Cardiac septum (tissue), 1 donor: ENCODE measurements at places on chromosomes 12 and 14. TPM values are rescaled to one million over a fixed set of nuclear protein-coding genes. Genes with fewer than 3 reads are reported as not detected.

DNA sequence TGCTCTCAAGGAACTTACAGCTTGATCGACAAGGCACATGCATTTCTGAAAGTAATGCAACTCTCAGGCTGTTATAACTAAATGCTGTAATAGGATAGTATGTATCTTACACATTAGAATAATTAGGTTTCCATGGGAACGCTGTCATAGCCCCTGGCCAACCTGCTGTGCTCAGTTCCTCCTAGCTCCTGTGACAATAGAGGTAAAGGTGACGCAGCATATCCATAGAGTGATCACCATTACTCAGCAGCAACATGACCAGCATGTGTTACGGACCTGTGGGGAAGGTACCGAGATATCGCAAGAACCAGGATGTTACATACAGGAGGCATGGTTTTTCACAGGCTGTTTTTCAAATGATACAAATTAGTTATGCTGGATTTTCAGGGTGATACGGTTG is 150.7 kb downstream of the CAND1 start:
- no peak for DNase-seq

GRCh38 chr12:11856971-11857370 is 207.5 kb downstream of the ETV6 start:
- no peak for DNase-seq

GRCh38 chr14:100168506-100168905 is 9.1 kb upstream of the DEGS2 start:
- no peak for DNase-seq

DNA sequence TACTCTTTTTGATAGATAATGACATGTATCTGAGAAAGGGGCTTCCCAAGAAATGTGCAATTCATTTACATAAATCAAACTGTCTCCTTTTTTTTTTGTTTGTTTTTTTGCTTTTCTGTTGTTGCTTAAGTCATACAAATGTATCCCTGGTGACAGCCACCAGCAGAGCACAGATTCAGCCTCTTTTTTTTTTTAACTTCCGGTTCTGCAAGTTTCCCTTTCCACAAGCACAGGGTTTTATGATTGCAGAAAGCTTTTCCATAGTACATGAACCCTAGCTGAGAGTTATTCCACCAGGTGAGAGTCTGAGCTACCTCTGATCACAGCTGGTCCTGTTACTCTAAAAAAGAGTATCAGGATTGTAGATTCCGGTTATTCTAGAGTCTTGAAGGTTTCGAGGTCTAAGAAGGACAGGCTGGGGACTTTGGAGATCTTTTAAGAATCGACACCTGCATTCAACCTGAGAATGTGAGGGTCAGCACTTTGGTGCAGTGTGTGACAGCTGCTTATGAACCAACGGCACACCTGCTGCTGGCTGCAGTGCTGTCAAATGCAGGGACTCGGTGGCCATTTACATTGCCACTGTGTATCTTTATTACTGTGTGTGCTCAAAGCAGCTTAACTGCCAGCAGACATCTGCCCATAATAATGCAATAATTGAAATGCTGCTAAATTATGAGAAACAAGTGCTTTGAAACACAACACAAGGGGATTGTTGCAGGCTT is 551.7 kb downstream of the NRXN3 start:
- no peak for DNase-seq

- no peak for DNase-seq
These were observed 41.1 kb downstream of the KICS2 start for GRCh38 chr12:64180951-64181350.

DNA sequence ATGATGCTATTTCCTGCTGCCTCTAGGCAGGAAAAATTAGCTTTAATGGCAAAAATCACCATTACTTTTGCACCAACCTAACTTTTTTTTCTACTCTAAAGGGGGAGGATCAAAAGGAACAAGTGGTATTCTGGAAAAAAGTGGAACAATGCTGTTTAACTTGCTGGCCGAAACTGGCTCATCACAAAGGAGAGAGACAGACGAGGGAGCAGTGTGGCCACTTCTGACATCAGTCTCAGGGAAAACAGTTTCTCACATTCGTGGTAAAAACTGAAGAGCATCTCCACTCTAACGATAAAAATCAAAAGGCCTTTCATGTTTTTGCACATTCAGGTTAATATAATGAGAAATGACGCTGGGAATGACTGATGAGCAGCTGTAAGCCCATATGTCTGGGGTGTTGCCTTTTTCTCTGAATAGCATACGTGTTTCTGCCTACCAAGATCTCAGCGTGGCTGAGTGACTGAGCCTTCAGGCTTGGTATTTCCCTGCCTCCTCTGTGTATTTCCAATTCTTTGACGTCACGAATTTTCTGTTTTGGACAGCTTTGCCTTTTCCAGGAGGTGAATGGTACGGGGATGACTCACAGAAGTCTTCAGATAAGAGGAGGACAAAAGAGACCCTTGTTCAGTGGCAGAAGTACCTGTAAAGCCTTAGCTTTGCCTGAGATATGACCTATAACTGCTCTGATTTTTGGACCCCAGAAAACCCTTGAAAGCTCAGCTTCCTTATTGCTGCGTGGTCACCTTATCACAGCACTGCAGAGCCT is 358.8 kb downstream of the GLT1D1 start:
- DNase-seq: no peak

GRCh38 chr12:56604355-56604754 is 25.8 kb downstream of the BAZ2A start:
- no peak for DNase-seq

- peak; percentile 89 for DNase-seq
These were observed 30.3 kb downstream of the CD9 start for GRCh38 chr12:6230321-6231110.

DNA sequence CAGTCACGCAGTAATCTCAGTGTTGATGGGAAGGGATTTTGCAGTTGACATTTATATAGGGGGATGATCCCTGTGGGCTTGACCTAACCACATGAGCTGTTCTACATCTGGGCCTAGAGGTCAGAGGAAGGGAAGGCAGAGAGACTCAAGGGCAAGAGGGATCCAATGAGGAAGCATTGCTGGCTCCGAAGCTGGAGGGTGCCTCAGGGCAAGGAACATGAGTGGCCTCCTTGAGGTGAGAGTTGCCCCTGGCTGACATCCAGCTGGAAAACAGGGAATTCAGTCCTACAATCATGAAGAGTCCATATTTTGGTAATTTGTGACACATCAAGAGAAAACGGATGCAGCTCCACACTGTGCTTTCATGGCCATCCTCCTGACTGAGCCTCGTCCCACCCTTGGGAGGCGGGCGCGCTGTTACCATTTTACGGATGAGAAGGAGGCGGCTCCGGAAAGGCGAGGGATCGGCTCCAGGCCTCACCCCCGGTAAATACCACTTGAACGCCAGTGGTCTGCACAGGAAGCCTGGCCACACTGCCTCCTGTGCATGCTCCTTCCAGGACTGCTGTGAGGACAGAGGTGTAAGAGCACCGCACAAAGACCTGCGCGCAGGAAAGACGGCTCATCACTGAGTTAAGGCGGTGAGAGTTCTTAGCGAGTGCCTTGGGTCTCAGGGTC is 18.5 kb upstream of the FKBP4 start:
- no peak for DNase-seq

DNA sequence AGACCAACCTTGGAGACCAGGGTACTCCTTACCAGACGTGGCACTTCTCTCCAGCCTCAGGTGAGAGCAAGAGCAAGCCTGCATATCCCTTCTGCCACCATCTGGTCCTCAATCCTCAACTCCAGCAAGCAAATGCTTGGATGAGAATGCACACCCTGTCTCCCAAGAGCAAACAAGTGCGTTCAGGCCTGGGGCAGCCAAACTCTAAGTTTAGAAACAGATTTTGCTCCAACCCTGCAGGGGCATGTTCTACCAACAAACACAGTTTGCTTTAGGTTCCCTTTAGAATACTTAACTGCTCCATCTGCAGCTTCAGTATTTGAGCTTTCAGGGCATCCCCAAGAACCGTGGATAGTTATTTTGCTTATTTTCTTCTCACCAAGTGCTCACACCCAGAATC is 55.9 kb upstream of the FICD start:
- DNase-seq: no peak

DNA sequence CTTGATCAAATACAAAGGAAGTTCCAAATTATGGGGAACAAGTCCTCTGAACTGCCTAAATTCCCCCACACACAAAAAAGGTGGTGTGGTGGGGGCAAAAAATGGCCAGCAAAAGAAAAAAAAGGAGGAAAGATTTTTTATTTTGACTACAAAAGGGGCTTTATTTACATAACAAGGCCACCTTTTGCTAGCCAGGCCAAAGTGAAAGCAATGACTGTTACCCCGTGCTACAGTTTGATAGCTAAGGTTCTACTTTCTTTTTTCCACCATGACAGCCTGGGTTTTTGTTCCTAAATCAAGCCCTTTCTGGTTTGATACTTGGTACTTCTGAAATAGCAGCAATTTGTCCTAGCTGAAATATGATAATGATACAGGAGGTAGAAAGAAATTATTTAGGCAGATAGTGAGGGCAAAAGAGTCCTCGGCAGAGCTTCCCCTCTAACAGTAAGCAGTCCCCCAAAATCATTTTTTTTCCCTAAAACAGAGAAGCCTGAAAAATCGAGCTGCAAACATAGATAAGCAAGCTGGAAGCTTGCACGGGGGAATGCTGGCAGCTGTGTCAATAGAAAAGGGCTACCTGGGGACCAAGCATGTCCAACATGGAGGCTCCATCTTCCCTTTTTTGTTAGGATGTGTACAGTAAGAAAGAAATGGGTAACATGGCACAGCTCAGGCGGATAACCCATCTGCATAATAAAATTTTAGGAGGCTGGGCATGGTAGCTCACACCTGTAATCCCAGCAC is 8.9 kb upstream of the B4GALNT1 start:
- no peak for DNase-seq

- DNase-seq: no peak
These were observed 17.0 kb downstream of the OR8S1 start for GRCh38 chr12:48542300-48542928.

GRCh38 chr14:34069854-34070582 is 119.1 kb upstream of the EGLN3 start:
- no peak for DNase-seq

DNA sequence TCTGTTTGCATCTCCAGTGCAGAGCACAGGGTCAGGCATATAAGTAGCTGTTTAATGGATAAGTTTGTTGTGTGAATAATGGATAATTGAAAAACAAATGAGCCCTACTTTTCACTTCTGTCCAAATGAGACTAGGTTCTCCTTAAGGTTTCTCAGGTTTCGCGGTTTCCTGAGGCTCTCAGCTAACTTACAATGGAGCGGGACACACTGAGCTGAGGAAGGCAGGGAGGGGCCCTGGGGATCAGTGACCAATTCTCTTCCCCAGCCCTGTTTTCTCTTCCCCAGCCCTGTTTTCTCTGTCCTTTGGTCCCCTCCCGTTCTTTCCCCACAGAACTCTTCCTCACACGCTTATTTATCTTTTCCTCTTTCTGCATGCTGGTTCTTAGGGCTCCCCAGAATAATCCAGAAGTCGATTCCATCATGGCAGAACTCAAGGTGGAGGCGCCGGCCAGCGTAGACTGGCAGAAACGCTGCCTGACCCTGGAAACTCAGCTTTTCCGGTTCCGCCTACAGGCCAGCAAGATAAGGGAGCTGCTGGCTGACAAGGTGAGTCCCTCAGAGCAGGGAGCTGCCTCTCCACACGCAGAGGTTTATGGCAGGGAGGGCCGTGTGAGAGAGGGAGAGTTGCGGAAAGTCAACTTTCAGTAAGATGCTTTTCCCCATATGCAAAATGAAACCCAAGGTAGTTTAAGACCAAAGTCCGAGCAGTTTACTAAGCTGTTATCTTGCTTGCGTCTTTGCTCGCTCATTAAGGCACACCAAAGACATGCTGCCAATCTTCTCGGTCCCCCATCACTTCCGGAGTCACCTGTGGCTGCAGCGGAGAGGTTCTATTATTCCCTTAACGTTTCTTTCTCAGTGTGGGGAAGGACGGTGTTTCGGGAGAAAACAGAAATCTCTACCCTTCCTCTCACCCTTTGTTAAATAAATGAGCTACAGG is 8.6 kb downstream of the PLEKHH1 start:
- DNase-seq: no peak

PNN gene
- total RNA-seq: 30.0 TPM

TDRD9 gene
- 3.3 TPM for total RNA-seq

LRRC43 gene
- 0.43 TPM for total RNA-seq

CLEC12A gene
- 0.30 TPM for total RNA-seq

SLC11A2 gene
- 22.0 TPM for total RNA-seq

CBLN3 gene
- total RNA-seq: 1.2 TPM

FAR2 gene
- total RNA-seq: 3.3 TPM

NKX2-8 gene
- total RNA-seq: not detected
